ENCODE measurements at places on chromosomes 7 and 10.

DNA sequence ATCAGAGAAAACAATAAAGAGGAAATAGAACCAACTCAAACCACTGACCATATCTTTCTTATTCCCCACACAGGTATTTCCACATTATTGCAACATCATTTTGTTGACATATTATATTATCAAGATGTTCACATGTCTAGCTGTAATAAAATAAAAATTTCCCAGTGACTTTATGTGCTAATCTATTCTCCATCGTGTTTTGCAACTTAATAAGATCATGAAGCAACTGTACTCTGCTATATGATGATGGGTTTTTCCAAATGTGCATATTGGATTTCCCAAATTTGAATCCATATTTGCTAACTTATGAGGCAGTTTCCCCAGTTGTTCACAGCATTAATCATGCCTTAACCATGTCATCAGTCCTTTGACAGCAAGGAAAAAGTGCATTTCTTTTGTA is 127.8 kb downstream of the ITGB8 start:
- no peak for DNase-seq

GRCh38 chr10:44310762-44311562 is 73.9 kb downstream of the CXCL12 start:
- peak; percentile 64 for DNase-seq

DNA sequence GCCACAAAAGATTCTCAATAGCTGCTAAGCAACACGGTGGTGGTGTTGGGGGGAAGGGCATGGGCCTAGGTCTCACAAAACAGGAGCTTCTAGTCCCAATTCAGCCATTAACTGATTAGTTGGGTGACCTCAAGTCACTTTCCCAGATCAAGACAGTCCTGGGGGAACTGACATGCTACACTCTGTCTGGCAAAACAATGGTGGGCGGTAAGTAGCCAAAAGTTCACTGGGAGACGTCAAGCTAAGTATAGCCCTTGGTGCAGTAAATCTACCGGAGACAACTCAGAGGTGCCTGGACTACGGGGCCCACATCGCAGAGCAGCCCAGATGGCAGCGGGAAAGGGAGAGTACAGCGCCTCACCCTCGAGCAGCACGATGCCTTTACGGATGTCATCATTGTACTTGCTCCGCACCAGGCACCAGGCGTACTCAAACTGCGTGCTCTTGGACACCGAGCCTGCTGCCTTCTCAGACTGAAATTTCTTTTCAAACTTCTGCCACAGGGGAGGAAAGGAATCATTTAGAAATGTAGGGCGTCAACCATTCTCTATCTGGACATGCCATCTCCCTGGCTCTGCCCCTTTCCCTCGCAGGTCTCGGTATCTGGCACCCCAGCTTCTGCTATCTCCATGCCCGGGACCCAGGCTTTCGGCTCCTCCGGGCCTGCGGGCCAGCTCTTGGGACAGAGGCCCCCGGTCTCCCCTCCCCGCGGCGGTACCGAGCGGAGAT is 1.1 kb downstream of the FIS1 start:
- DNase-seq = peak; percentile 15

- no peak for DNase-seq
Observed at GRCh38 chr10:91046869-91047268, 126.0 kb upstream of the ANKRD1 start.

DNA sequence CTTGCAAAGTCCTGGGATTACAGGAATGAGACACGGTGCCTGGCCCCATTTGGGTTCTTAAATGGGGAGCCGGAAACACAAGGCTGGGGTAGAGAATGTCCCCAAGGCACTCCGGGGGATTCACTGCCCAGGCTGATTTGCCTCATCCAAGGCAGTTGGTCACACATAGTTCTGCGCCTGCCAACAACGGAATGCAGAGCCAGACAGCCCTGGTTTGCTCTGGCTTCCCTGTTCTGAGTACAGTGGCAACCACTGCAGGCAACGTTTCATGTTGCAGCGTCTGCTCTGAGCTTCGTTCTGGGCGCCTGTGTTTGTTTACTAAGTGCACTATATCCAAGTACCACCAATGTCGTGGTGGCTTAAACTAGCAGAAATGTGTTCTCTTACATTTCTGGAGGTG is 61.7 kb upstream of the C1QL3 start:
- no peak for DNase-seq

DNA sequence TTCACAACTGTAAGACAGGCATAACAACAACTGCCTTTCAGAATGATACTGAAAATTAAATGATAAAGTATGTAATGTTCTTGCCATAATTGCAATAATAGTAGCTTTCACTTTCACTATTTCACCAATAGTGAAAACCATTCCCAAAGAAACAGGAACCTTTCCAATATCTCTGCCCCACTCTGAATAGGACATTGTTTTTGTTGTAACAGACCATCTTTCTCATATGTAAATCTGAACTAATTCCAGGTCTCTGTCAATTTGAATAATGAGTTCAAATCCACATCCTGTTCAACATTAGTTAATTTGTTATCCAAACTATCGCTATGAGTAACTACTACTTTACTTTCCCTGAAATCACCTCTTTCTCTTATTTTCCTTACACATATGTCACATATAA is 148.0 kb downstream of the LRRN3 start:
- DNase-seq = no peak

- no peak for DNase-seq
Observed at GRCh38 chr10:72124989-72125388, 36.6 kb upstream of the SPOCK2 start.

DNA sequence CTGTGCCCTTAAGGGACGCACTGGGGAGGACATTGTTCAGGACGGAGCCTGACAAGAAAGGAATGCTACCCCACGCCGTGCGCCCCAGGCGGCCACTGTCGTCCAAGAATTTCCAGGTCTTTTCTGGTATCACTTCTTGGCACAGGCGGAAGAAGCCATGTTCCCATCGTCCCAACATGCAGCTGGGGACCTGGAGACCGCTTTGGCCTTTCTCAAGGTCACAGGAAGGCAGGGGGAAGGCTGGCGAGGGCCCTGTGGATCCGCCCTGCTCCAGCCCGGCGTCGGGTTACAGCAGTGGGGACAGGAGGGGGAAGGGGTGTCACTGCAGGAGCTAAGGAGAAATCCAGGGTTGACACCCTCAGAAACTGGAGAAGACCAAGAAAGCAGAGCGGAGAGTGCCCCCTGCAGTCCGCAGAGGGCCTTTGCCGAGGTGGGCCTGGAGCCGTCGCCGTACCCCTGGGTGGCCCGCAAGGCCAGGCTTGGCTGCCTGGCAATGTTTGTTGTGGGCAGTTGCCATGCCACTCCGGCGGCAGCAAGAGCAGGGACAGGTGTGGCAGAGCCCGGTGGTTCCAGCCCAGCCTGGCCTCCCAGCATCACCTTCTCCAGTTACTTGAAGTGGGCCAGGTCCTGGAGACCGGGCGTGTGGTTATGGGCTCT is 104.1 kb downstream of the LHPP start:
- no peak for DNase-seq

Measured in ELR (cell line).